ENCODE measurements at places on chromosomes 2 and 18. TPM values are rescaled to one million over a fixed set of nuclear protein-coding genes. Genes with fewer than 3 reads are reported as not detected.

MEIS1 gene
- total RNA-seq = 9.1 TPM

UNC50 gene
- total RNA-seq = 46.0 TPM

LRRFIP1 gene
- total RNA-seq = 221 TPM

DNAH7 gene
- 3.8 TPM for total RNA-seq

Data from PC-9 (cell line).